NCI-H187 treated with DMSO at 0.1 percent for 48 hours (cell line): ENCODE measurements at places on chromosomes 16 and 17.

- no peak for DNase-seq
These were observed 3.1 kb downstream of the CD300C start for GRCh38 chr17:74542727-74543383.

GRCh38 chr16:53626161-53626560 lies 77.5 kb downstream of the RPGRIP1L start:
- no peak for DNase-seq

- DNase-seq = no peak
These were observed 325.5 kb downstream of the C16orf95 start for GRCh38 chr16:86991679-86992078.

DNA sequence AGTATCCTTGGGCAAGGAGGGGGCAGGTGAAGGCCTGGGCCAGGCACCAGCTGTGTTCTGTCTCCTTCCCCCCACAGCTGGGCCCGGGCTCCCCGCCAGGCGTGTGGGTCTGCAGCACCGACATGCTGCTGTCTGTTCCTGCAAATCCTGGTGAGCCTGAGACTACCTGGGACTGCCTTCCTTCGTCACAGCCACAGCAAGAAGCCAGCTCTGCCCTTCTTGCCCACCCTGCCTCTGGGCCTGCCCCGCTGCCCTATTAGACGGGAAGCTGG lies 12.3 kb downstream of the FCSK start:
- no peak for DNase-seq

DNA sequence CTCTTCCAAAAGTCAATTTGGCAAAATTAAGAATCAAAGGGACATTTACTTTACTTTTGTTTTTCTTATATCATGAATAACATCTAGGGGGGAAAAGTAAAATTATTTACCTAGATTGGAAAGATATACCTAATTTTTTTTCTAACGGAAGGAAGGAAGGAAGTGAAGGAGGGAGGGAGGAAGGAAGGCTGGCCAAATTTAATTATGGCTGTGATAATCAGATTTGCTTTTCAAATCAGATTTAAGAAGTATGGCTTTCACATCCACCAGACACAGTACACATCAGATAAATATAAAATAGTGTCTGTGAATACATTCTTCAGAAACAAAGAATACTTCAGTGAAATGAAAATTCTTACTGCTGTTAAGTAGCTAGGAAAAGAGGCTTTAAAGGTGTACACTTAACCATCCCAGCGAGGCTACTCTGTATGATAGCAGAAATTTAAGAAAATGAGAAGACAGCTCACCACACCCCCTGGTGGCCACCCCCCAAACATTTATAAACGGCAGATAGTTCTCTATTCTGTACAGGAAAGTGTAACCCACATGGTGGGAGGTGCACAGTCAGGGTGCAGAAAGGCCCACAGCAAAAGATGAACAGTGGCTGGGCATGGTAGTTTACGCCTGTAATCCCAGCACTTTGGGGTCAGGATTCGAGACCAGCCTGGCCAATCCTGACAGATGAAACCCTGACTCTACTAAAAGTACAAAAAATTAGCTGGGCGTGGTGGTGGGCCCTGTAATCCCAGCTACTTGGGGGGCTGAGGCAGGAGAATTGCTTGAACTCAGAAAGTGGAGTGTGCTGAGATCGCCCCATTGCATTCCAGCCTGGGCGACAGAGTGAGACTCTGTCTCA lies 150.8 kb downstream of the SSH2 start:
- DNase-seq = no peak

DNA sequence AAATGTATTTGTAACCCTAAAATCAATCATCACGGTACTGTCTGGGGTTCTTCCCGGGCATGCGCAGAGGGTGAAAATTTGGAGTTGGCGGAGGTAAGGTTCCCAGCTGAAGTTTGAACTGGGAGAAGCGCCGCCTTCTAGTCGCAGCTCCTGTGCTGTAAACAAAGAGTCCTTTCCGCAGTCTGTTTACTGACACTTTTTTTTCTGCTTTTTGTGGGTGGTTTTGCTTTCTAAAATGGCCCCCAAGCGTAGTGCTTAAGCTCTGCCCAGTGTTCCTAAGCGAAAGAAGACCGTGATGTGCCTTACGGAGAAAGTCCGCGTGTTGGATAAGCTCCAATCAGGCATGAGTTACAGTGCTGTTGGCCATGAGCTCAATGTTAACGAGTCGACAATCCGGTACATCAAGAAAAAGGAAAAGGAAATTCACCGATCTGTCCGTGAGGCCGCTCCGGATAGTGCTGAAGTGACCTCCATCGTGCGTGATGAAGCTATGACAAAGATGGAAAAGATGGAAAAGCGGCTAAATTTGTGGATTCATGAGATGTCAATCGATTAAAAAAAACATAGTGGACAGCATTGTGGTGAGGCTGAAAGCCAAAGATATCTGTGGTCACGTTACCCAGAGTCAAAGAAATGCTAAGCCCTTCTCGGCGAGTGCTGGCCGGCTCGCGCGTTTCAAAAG lies 570 bp upstream of the CFDP1 start:
- peak; percentile 46 for DNase-seq

DNA sequence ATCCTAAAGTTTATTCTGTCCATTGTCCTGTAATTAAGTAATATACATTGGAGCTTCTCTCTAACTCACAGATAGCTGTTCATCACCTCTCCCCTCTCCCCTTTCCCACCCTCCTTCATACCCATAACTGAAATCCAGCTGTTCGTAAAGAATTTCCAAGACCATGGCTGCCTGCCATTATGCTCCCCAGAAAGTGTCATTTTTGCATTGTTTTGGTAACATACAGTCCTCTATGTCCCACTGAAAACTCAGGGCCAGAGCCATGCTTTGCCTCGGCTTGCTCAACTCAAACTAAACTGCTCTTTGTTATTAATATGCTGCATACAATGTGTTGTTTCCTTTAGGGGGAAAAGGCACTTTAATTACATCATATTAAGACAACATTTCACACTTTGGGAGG lies 132.0 kb downstream of the MRTFB start:
- DNase-seq = no peak

- no peak for DNase-seq
These were observed 26.9 kb upstream of the CLEC18A start for GRCh38 chr16:69924041-69924775.

DNA sequence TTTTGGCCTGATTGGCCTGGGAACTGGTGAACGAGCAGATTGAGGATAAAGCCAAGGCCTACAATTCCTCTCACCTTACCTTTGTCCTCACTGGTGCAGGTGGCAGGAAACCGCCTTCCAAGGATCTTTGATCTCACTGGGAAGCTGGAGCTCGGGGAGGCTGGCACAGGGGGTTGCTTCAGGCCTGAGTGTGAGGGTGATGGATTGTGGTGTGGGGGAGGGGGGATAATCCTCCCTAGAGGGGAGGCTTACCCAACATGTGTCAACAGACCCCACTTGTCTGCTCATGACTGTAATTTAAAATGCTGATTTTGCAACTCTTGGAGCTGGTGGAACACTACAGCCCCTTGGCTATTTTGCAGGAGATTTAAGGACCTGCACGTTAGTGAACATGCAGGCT lies 4.5 kb upstream of the RMI2 start:
- no peak for DNase-seq

DNA sequence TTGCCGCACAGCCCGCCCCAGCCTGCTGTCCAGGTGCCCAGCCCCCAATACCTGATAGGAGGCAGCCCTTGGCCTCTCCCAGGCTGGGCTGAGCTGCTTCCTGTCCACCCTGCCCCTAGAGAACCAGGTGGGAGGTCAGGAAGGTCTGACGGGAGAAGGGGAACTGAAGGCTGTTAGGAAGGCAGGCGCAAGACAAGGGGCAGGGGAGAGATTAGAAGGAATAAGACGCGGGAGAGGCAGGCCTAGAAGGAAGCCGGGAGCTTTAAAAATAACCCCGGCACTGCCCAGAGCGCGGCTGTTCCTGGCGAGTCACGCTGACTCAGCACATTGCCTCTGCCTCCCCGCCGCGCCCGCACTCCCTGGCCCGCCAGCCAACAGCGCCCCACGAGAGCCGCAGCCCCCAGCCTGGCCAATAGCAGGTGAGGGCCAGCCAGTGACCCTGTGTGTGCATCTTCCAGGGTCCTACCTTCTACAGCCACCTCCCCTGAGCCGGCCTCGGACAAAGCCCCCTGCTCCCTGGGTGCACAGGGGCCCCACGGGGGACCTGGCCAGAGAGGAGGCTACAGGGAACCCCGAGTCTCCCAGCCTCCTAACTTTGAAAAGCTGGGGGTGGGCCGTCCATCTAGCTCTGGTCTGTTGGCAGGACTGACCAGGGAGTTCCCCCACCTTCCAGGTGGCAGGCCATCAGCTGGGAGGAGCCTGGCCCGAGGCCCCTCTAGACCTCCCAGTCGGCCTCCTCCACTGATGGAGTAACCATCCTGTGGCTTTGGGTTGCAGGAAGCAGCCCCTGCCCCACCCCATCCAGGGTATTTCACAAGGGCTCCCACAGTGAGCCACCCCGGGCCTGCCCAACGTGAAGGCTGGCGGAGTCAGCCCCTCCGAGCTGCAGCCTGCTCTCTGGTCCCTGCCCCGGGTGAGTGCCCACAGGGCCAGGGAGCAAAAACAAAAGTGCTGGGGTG lies 4.0 kb downstream of the MAFG start:
- DNase-seq = no peak

DNA sequence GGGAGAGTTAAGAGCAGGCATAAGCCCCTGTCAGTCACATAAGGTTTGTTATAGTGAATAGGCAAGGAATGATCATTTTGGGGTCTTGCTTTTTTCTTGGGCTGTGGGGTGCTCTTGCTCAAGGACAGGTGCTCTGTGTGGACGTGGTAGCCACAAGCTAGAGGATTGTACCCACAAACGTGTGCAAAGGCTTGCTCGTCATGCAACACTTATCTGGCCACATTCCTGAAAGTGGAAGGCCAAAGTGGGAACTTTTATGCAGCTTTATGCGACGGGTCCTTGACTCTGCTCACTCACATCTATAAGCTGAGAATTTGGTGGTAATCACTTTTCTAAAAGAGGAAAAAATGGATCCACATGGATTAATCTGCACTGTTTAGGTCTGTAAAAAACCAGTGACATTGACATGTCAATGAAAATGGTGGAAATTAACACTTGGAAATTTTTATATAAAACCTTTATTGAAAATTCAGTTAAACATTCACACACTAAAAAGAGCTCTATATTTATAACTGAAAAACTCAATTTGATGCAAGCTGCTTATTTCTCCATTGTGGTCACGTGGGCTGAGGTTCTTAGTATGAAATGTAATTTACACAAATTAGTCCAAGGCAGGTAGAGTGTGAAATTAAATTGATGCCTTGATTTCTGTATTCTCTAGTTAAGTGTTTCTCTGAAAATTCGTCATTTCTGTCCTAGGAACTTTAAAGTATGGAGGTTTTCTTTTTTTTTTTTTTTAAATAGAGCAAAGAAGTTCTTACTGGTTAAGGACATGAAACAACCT lies 162.3 kb downstream of the MSI2 start:
- DNase-seq = no peak

GRCh38 chr16:86344586-86344871 lies 165.8 kb upstream of the FOXF1 start:
- no peak for DNase-seq

DNA sequence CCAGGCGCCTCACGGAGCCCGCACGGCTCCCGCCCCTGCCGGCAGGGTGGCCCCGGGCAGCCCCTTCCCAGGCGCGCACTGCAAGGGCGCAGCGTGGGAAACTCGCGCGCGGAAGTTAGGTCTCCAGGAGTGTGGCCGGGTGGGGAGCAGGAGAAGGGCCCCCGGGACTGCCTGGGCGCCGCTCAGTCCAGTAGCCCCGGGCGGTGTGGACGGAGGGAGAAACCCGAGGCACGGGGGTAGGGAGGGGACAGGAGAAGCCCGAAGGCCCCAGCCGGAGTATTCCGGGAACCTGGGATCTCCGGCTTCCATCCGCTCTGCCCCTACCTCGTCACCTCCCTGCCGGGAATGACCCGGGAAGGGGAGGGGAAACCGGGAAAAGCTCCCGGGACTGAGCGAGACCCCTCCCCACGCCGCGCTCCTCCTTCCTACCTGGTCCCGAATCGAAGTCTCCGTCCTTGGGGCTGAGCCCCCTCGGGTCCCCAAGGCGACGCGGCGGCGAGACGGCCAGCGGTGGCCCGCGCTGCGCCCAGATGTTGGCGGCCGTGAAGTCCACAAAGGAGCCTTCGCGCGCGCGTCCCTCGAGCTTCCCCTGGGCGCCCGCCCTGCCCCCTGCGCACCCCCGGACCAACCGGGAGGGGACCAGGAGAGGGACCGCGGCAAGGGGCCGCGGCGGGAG lies 418 bp downstream of the SOCS3 start:
- DNase-seq = no peak

- DNase-seq = no peak
These were observed 2.6 kb downstream of the GID4 start for GRCh38 chr17:18041776-18042175.

- no peak for DNase-seq
These were observed 19.6 kb downstream of the AKAP1 start for GRCh38 chr17:57104461-57105175.

- no peak for DNase-seq
These were observed 42.9 kb downstream of the CDRT4 start for GRCh38 chr17:15424521-15424920.

GRCh38 chr16:66389256-66390176 lies 23.0 kb downstream of the CDH5 start:
- no peak for DNase-seq

- no peak for DNase-seq
These were observed 16.2 kb downstream of the RSPRY1 start for GRCh38 chr16:57202095-57202886.

- DNase-seq = peak; percentile 65
These were observed 33.8 kb downstream of the ESRP2 start for GRCh38 chr16:68202091-68202519.

DNA sequence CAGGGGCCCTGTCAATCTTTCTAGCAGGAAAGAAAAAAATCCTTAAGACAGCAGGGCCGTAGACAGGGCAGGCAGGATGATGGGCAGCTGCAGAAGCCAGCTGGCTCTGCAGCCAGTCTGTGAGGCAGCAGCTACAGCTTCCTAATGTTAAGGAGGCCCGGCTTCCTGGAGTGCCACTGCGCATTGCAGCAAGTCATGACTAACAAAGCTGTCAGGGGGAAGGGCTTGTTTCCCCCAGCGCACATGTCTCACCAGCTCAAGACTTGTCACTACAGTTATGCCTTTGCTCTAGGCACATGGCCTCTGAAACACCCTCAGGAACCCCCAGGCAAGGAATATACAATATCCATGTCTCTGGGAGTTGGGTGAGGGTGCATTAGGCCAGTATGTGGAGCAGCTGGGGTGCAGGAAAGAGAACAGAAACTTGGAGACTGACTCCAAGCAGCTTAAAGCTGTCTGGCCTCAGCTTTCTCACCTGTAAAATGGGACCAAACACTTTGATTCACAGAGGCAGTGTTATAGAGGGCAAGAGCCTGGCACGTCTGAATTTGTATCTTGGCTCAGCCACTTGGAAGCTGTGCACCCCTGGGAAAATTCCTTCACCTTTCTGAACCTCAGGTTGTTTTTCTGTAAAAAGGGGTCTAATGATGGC lies 220.0 kb downstream of the HAPSTR1 start:
- no peak for DNase-seq

- DNase-seq = no peak
These were observed 49.2 kb downstream of the ZNRF1 start for GRCh38 chr16:75048054-75048453.

- no peak for DNase-seq
These were observed 18.9 kb downstream of the CYB5D2 start for GRCh38 chr17:4161967-4162305.

GRCh38 chr17:4584917-4585637 lies 748 bp downstream of the SMTNL2 start:
- no peak for DNase-seq

- no peak for DNase-seq
These were observed 49.3 kb downstream of the CMIP start for GRCh38 chr16:81493755-81494433.
